ENCODE measurements at places on chromosomes 4 and X.

DNA sequence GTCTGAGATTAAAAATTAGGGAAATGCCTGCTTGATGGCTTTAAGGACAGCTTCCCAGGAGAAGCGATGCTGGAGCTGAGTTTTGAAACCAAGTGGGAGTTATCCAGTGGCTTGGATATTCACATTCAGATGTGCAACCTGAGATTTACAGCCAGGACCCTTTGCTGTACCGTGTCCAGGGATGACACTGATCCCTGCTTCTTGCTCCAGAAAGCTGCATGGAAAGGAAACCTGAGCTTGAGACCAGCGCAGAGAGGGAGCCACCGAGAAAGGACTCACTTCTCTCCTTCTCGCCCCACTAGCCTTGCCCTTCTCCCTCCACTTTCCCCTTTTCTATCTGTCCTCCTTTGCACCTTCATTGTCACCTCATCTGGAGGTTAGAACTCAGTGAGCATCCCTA lies 254.5 kb upstream of the PPARGC1A start:
- DNase-seq: no peak

DNA sequence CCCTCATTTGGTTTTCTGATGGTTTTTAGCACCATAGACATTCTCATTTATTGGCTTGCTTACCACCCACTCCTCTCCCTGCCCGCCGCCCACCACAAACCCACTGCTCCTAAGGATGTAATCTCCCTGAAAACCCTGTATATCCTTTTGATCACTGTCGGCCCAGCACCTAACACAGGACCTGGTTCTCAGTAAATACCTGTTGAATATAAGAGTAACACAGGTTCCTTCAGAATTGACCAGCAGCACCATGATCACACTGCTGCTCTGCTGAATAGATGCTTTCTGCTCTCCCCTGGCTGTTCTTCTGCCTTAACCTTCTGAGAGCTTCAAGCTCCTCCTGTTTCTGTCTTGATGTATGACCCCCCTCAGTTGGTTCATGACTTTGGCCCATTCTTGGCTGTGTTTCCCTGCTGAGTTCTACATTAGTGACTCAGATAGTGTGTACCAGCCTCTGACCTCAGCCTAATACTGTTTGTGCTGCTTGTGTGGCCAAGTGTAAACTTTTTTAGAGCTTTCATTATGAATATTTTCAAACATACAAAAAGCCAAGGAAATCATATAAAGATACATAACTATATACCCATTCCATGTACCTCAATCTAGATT lies 265.3 kb downstream of the FRMPD4 start:
- DNase-seq: no peak

DNA sequence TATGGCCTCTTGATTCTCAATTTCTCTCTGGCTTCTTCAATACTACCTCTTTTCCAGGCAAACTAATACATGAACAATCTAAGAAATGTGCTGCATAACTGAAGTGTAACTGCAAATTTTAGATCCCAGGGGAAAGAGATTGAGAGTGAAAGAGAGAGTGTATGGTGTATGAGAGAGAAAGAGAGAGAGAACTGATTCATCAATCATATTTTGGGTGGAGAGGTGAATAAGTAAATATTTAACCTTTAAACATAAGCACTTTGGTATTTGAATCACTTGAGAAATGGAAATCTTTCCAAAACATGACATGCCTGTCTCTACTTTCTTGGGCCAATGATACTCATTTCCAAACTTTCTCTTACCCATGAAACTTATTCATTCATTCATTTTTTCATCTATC lies 147.2 kb upstream of the DIPK2B start:
- no peak for DNase-seq

- DNase-seq: no peak
Measured at GRCh38 chr4:102338405-102338804, 6.9 kb downstream of the SLC39A8 start.

GRCh38 chrX:153651540-153652079 lies 4.6 kb downstream of the DUSP9 start:
- no peak for DNase-seq

DNA sequence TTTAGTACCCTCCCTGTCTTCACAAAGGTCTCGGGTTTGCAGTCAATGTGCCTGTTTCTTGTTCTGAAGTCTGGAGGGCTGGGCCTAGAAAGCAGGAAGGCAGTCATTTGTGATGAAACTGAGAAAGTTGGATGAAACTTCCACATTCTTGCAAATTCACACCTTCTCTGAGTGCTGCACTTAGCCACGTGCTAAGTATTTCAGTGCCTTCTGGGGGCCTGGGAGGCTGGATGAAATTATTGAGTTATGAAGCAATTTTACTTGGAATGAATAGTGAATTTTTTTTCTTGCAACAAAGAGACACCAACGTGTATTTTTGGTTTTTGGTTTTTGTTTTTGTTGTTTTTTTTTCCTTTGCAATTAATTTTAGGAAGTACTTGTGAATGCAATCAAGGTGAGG lies 71.2 kb downstream of the MSX1 start:
- no peak for DNase-seq

DNA sequence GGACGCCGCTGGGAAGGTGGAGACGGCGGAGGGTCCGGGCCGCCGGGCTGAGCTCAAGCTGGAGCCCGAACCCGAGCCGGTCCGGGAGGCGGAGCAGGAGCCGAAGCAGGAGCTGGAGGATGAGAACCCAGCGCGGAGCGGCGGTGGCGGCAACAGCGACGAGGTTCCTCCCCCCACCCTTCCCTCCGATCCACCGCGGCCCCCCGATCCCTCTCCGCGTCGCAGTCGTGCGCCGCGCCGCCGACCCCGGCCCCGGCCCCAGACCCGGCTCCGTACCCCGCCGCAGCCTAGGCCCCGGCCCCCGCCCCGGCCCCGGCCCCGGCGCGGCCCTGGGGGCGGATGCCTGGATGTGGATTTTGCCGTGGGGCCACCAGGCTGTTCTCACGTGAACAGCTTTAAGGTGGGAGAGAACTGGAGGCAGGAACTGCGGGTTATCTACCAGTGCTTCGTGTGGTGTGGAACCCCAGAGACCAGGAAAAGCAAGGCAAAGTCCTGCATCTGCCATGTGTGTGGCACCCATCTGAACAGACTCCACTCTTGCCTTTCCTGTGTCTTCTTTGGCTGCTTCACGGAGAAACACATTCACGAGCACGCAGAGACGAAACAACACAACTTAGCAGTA lies 483 bp downstream of the USP27X start:
- no peak for DNase-seq

DNA sequence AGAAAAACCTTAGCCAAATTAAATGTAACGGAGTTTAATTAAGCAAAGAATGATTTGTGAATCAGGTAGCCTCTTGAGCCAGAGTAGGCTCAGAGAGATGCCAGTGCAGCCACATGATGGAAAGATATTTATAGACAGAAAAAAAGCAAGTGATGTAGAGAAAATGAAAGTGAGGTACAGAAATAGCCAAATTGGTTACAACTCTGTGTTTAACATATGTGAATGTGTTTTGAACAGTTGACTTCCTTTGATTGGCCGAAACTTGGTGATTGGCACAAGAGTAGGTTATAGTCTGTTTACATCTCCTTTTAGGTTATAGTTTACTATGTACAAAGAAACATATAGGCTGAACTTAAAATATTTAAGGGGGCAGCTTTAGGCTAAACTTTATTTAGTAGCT lies 459.9 kb upstream of the BOD1L1 start:
- no peak for DNase-seq

DNA sequence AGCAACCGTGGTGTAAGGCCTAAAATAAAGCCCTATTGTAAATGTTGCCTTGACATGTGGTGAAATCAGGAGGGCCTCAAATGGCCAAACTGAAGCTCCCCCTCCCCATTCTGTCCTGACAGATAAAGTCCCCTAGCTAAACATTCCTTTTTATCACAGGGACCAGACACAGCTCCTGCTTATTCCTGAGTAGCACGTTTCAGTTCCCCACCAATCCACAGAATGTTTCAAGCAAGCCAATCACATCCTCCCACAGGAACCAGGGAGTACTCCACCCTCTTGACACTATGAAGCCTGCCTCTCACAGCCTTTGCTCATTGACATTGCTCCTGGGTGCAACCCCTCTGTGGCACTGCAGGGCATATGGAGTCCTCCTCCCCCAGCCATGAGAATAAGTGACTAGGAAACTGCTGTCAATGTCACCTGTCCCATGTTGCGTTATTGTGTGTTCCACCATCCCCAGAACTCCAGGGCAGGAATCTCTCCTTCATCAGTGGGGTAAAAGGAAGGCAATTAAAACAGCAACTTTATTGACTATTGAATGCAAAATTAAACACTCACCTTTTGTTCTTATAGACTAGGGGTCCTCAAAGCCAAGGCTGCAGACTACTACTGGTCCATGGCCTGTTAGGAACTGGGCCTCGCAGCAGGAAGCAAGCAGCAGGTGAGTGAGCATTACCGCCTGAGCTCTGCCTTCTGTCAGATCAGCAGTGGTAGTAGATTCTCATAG lies 128.1 kb downstream of the COL25A1 start:
- no peak for DNase-seq

DNA sequence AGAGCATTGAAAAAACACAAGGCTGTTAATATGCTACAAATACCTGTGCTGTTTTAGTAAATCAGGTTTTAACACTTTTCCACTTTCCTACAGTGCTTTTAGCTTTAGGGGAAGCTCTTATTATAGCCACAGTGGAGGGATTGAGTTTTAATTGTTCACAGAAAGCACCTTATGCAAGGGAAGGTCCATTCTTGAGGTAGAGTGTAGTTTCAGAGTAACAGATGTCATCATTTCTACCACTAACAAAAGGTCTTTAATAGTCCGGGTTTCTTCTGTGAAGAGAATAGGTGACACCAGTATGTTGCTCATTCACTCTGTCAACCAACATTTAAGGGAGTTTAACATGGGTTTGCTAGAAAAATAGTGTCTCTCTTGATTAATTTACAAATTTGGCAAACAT lies 104.4 kb downstream of the STIM2 start:
- no peak for DNase-seq

DNA sequence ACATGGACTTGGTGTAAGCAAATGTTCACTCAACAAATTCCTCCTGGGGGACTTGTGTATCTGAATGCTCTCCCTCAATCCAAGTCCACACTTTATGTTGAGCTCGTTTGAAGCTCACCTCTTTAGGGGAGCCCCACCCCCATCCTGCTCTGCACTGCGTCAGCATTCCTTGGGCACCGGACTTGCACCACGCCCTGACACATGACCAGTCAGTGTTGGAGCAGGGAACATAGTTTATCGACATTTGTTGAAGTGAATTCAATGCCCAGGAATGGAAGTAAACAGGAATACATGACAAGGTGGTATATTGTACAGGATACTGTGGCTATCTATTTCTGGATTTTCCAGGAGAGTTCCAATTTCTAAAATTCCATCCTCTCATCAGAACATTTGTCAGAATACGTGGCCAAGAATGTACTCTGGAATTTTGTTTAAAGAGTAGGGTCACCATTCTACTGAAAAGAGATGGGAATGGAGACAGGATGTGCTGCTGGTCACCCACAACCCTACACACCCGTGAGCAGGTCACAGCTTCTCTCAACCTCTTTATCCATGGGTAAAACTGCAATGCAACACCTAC lies 60.0 kb upstream of the LNX1 start:
- no peak for DNase-seq

GRCh38 chrX:112832481-112833095 lies 8.0 kb downstream of the AMOT start:
- DNase-seq: peak; percentile 75

DNA sequence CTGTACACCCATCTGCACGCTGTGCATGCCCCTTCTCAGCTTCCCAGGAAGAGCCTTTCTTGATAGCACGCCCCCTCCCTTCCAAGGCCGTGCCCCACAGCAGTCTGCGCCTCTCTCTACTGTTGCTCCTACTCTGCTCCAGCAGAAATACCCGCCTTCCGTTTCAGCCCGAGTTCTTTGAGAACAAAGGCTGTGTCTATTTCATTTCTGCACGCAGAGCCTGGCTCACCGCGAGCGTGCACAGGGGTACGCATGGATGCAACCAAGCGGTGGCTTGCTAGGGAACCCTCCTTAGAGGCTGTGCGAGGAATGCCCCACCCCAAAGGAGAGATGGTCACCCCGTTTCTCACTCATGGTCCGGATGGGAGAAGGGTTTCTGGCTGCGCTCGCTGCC lies 485 bp downstream of the AADAT start:
- peak; percentile 57 for DNase-seq

- no peak for DNase-seq
Measured at GRCh38 chr4:3364199-3364598, 71.4 kb downstream of the RGS12 start.

- no peak for DNase-seq
Measured at GRCh38 chr4:79759793-79760192, 313.2 kb downstream of the ANTXR2 start.

- DNase-seq: no peak
Measured at GRCh38 chrX:11558972-11559371, 106.7 kb downstream of the ARHGAP6 start.

DNA sequence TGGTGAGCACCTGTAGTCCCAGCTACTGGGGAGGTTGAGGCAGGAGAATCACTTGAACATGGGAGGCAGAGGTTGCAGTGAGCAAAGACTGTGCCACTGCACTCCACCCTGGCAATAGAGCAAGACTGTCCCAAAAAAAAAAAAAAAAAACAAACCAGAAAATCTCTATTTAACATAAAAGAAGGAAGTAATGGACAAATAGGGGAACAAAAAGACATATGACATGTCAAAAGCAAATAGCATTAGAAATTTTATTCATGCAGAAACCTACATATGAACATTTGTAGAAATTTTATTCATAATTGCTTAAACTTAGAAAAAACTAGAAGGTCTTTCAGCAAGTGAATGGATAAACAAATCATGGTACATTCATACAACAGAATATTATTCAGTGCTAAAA lies 97.1 kb upstream of the SH3RF1 start:
- DNase-seq: no peak

GRCh38 chr4:120007191-120007871 lies 59.3 kb downstream of the MAD2L1 start:
- DNase-seq: no peak

- DNase-seq: no peak
Measured at GRCh38 chr4:8402640-8403039, 37.9 kb downstream of the ACOX3 start.

DNA sequence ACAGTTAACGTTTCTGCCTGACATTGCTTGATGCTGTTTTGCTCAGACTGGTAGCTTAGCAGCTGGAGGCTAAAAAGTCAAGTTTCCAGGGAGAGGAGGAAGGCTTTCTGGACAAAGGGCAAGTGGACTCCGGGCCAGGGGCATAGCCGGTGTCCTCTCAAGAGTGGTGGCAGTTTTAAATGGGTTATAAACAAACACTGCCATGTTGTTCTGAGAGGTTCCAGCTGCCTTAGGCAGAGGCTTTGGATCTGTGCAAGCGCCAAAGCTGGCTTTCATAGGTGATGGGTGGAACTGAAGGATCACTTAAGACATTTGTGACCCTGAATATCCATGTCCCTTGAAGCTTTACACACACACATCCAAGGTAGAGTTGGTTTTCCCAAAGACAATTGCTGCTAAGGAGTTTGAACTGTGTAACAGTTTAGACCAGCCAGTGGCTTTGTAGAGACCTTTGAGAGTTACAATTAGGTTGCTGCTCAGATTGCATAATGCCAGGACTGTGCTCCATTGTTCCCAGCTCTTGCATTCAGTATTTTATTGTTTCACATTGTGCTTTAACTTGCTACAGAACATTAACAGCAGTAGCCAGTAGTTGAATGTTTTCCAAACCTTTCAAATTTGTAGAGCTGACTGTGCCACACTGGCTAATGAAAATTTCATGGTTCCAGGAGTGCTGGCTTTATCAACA lies 54.1 kb upstream of the AP1S2 start:
- no peak for DNase-seq
